Jurkat, Clone E6-1 (cell line): ENCODE measurements at places on chromosomes 11 and 22.

DNA sequence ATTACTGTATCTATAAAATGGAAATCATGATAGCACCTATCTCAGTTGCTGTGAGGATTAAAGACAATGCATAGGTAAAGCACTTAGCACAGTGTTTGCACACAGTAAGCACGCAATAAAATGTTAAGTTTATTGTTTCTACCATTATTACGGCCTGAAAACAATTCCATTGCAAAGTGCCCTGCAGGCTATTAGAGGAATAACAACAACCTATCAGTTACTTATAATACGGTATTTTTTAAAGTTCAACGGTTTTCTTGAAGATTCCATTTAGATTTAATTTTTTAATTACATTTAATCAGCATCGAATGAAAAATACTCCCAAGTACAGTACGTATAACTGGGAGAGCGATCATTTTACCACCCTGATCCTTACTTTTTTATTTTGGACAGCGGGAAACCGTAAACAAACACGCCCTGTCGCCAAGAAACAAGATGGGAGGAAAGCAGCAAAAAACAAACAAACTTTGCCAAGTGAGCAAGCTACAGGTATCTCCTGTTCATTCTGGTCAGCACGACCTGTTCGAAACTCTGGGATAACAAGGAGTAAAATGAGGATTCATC lies 893 bp downstream of the SLC36A4 start:
- peak; percentile 12 for DNase-seq

DNA sequence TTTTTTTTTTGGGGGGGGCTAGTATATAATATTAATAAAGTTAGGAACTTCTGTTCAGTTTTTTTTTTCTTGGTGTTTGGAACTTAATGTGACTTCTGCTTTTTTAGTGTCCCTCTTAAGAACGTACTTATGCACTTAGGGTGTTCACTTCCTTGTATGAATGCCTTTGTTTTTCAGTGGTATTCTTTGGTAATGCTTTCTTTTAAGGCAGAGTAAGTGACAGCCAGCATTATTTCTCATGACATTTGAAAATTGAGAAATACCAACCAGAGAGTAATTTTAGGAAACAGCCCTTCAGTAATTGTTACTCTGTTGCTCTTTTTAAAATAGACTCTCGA lies 2.4 kb downstream of the GRK3 start:
- no peak for DNase-seq

DNA sequence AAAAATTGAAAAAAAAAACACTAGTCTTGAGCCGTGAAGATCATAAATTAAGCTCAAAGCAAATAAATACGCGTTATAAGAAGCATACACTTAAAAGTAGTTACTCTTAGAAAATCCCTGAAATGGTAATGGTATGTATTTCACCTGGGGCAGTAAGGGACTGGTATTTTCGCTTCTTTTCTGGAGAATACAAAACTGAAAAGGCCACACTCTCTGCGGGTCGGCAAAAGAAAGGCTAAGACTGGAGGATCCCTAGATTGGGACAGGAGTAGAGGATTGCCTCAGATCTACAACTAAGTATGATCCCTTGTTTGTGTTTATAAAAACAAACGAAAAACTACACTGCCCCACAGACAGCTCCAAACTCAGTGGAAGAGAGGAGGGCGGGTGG lies 617 bp downstream of the TSG101 start:
- no peak for DNase-seq

DNA sequence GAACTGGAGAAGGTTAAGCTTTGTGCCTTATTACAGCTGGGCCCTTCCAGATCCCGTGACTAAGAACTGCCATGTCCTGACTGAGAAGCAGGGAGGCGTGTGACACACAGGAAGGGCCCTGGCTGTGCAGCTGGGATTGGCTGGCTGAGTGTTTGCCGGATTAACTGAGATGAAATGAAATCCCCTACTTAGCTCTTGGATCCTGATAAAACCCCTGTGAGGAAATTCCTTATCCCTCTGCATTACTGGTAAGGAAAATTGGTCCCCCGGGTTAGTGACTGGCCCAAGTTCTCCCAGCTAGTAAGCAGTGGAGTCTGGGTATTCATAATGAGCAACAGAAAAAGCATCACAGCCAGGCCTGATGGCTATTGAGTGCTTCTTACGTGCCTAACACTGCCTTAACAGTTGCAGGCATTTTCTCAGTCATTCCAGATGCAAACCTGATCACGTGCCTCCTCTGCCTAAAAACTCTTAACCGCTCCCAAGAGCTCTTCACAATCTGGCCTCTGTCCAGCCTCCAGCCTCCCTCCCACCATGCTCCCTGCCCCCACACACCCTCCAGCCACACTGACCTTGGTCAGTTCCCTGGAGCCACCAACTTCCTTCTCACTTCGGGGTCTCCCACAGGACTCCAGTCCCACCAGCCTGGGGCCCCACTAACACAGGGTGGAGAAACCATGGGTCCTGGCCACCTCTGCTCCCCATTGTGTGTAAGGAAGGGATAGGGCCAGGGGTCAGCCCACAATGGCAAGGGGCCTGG lies 37.8 kb downstream of the ARRB1 start:
- no peak for DNase-seq

- DNase-seq: peak; percentile 73
These were observed 301.8 kb downstream of the AASDHPPT start for GRCh38 chr11:106379265-106379664.

GRCh38 chr11:73463359-73463758 lies 87.2 kb downstream of the RELT start:
- no peak for DNase-seq

DNA sequence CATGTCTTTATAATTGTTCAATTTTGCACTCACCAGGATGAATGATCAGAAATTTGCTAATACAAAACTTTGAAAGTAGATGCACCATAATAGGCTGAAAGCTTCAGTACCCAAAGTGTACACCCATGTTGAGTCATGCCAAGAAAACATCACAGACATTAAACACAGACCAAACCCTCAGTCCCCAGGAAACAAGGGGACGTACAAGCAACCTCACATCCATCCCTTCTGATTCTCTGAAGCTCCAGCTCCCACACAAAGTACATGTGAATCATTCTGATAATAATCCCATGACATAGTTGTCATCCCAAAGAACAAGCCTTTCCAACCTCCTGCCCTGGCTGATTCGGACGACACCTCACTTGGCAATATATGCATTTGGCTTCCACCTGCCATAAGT lies 183.8 kb downstream of the SNX19 start:
- DNase-seq: no peak

- DNase-seq: no peak
These were observed 3.9 kb upstream of the RANBP1 start for GRCh38 chr22:20111689-20112622.

DNA sequence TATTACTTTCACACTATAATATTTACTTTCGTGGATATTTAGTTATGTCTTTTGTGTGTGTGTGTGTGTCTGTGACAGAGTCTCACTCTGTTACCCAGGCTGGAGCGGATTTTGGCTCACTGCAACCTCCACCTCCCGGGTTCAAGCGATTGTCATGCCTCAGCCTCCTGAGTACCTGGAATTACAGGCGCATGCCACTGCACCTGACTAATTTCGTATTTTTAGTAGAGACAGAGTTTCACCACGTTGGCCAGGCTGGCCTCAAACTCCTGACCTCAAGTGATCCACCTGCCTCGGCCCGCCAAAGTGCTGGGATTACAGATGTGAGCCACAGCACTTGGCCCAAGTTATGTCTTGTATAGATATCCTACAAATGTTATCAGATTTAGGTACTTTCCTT lies 9.9 kb downstream of the PISD start:
- no peak for DNase-seq

DNA sequence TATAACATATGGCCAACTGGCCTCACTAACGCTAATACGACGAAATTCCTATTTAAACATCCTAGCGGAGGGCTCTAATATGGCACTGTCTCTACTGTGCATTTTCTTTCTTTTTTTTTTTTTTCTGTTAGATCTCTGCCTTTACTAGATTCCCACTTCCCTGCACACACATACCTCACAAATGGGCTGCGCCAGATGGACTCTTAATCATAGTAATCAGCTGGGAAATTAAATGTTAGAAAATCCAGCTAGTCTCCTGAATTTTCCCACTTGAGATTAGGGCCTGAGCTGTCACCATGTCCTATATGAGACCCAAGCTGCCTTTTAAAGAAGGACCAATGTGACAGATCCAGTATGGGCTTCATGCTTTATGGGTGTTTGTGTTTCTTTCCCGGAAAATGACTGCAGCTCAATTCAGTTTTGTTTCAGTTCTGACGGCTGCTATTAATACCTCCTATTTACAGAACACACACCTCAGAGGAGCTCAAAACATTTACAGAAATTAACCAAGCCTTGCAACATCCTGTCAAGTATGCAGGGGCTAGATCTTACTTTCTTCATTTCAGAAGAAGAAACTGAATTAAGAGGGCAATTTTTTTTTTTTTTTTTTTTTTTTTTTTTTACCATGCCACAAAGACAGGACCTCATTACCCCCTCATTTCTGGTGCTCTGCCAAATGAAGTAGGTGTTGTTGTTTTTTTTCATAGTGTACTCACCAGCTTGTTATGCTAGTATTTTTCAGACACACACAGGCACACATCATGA lies 49.8 kb upstream of the BLID start:
- no peak for DNase-seq

DNA sequence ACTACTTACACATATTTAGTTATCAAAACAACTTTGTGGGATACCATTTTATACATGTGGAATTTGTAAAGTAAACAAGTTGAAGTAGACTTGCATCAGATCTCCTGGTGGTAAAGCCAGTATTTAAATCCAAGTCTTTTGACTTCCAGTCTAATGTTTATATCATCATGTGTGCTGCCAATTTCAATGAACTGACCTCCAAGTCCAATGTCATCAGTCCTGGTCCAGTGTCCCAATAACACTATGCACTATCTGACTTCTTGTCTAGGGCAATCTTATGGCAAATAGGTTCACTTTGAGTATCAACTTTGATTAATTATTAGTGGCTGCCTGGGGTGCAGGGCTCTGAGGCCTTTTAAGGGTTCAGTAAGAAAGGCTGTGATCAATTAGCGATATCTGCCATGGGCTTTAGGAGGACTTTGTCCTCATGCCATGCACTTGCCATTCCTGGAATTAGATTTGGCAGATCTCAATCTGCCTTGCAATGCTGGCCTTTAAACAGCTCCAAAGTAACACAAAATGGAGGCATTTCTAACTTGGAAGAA lies 9.6 kb upstream of the PTS start:
- DNase-seq: no peak

- no peak for DNase-seq
These were observed 32.7 kb upstream of the CD82 start for GRCh38 chr11:44532809-44533208.

GRCh38 chr11:41947392-41947791 lies 487.9 kb upstream of the LRRC4C start:
- no peak for DNase-seq

DNA sequence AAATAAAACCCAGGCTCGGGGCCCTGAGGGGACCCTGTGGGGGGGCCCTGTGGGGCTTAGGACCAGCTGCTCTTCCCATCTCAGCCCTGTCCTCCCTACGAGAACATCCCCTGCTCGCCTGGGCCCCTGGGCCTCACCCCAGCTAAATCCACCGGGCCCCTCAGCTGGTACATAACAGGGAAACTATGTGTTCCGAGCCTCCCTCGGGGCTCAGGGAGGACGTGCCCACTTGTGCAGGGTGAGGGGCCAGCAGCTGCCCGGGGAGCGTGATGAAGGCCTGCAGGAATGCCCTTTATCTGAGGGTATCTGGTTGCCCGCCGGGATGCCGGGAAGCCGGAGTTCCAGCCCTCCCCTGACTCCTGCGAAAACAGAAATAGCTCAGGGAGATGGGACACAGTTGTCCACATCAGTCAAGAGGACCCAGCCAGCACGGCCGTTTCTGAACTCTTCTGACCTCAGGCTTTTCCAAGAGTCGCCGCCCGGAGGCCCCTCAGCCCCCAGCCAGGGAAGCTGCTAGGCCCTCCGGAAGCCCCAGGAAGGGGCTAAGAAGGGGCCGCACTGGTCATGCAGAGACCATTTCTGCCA lies 20.6 kb downstream of the MRPL23 start:
- no peak for DNase-seq

DNA sequence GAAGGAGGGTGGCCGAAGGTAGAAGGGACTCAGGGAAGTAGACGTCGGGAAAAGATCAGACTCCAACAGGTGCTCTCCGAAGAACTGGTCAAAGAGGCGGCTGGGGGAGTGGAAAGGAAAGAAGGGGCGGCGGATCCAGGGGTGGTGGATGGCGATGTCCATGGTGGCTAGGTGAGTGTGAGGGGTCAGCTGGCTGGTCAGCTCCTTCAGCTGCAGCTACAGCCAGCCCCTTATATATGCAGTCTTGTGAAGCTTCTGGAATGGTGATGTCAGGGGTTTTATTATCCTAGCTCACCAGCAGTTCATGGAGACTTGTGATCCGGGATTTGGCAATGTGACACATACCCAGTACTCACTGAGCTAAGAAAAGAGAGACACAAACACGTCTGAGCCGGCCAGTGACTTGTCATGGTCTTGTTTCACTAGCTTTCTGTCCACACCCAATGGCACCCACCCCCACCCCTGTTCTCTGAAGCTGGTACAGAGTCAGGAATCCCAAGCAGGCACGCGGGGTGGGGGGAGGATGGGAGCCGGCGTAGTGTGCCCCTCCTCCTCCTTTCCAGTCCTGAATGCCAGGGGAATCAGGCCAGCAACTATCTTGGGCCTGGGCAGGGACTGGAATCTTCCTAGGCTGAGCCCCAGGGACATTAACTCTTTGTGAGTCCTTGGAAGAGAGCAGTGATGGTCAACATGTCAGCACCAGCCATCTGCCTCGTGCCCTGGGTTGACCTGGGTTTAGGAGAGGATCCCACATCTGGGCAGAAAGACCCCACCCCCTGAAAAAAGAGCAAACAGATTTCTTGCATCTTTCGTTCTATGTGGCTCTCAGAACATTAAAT lies at the start of gene CRYAB:
CRYAB (minus strand) TSS at position 208 of the 839 bp plus-strand sequence; CDS start at position 162, 46 bp downstream.
- no peak for DNase-seq

GRCh38 chr11:119320776-119321524 lies 4.0 kb upstream of the MCAM start:
- DNase-seq: no peak

DNA sequence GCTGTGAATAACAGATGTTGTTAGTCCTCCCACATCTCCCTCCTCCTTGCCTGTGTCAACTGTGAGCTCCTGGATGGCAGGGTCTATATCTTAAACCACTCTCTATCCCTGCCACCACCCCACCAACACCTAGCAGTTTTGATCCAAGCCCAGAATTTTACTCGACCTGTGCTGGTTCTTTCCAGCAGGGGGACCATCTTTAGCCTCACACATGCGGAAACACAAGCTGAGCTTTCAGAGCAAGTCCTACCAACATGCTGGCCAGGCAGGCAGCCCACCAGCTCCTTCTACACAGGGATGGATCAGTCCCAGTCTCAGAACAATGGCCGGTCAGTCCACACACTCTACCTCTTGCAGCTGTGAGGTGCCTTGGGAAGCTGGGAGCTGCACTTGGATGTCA lies 231.5 kb downstream of the NXPE2 start:
- no peak for DNase-seq

GRCh38 chr11:126734752-126735151 lies 265.8 kb downstream of the KIRREL3 start:
- DNase-seq: no peak

DNA sequence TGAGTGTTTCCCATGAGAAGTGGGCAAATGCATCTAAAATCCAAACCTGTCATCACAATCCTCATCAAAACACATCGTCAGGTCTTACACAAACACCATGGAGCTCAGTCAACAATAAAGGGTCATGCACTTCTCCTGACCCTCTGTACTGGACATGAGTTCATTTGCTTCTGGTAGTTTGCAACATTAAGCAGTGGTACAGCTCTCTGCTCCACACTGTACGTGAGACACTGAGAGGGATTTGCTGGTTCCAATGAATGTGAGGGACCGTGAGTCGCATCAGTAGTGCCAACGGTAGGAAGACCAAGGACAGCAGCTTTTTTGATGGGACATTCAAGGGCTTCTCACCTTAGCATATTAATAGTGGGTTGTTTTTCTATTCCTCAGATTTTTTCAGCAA lies 752.3 kb downstream of the OPCML start:
- no peak for DNase-seq
